ENCODE measurements at places on chromosomes 6 and 20. TPM values are rescaled to one million over a fixed set of nuclear protein-coding genes. Genes with fewer than 3 reads are reported as not detected.
A peak's percentile ranks its signal among the peaks of the same experiment; 100 is the strongest.

TAAR9 gene
- not detected for polyA plus RNA-seq

LIN28B gene
- polyA plus RNA-seq: not detected

CYP39A1 gene
- 8.7 TPM for polyA plus RNA-seq

PAQR8 gene
- 5.9 TPM for polyA plus RNA-seq

SLC17A2 gene
- 0.54 TPM for polyA plus RNA-seq

- no peak overlapping the region for H3K4me3 ChIP-seq
- H3K4me1 ChIP-seq: peaks cover 21% of the 10 kb centered on the region
- H3K27ac ChIP-seq: no peak overlapping the region
- H3K36me3 ChIP-seq: peaks cover 17% of the 10 kb centered on the region
- DNase-seq: peak; percentile 22
Measured at GRCh38 chr6:33320315-33321181, 3.0 kb upstream of the ZBTB22 start.

DNA sequence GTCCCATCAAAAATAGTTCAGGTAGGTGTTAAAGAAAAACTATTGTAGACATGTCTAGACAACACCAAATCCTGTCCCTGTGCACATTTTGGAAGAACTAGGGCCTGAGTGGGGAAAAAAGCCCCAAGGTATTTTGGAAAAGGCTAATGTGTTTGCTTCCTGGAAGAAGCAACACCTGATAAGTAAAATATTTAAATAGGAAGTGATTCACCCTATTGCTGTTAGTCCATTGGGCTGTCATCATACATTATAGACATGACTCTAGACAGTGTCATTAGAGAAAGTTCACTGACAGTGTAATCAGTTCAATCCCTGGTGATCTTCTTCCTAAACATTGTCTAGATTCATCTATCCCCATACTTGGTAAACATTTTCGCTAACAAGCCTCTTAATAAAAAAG, 465.3 kb downstream of the CBLN4 start:
- no peaks in the 10 kb centered on the region for H3K4me1 ChIP-seq
- no peak overlapping the region for H3K4me3 ChIP-seq
- no peaks in the 10 kb centered on the region for H3K36me3 ChIP-seq
- H3K27me3 ChIP-seq: no peaks in the 10 kb centered on the region
- no peak for DNase-seq

- DNase-seq: no peak
- peaks cover 9% of the 10 kb centered on the region for H3K4me1 ChIP-seq
- H3K27ac ChIP-seq: no peak overlapping the region
- H3K27me3 ChIP-seq: no peaks in the 10 kb centered on the region
- no peak overlapping the region for H3K4me3 ChIP-seq
Measured at GRCh38 chr20:31809661-31810060, 9.5 kb upstream of the MYLK2 start.

GRCh38 chr6:28537509-28538140, 11.9 kb downstream of the GPX5 start:
- no peak overlapping the region for H3K27ac ChIP-seq
- no peaks in the 10 kb centered on the region for H3K27me3 ChIP-seq
